ENCODE measurements at places on chromosomes 3 and 15. TPM values are rescaled to one million over a fixed set of nuclear protein-coding genes. Genes with fewer than 3 reads are reported as not detected.

DNA sequence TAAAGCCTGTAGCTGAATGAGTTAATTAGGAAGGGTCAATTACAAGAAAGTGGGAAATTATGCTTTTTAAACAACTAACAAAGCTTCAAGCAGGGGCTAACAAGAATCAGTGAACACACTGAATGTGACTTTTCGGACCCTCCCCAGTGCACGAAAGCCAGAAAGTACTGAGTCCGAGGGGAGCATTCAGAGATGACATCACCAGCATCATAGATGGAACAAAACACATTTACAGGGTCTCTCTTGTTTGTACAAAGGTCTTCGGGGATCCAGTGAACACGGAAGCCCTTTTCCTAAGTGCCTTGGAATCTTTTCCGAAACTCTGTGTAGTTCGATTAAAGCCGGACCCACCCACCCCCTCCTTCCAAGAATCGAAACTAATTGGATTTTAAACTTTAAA lies 829 bp downstream of the DCP1A start:
- H3K27ac ChIP-seq: peak overlapping the region; percentile 87
- peaks cover 43% of the 10 kb centered on the region for H3K4me1 ChIP-seq
- peaks cover 28% of the 10 kb centered on the region for H3K36me3 ChIP-seq
- no peaks in the 10 kb centered on the region for H3K27me3 ChIP-seq
- peak overlapping the region; percentile 82 for H3K4me3 ChIP-seq

GRCh38 chr3:49416867-49417266 lies 4.6 kb downstream of the TCTA start:
- no peak for DNase-seq
- H3K4me3 ChIP-seq: no peak overlapping the region
- H3K27ac ChIP-seq: peak overlapping the region; percentile 85

- H3K27me3 ChIP-seq: no peaks in the 10 kb centered on the region
- no peak overlapping the region for H3K4me3 ChIP-seq
- DNase-seq: no peak
- no peaks in the 10 kb centered on the region for H3K4me1 ChIP-seq
These were observed 391.9 kb downstream of the OCA2 start for GRCh38 chr15:27707257-27707656.

DNA sequence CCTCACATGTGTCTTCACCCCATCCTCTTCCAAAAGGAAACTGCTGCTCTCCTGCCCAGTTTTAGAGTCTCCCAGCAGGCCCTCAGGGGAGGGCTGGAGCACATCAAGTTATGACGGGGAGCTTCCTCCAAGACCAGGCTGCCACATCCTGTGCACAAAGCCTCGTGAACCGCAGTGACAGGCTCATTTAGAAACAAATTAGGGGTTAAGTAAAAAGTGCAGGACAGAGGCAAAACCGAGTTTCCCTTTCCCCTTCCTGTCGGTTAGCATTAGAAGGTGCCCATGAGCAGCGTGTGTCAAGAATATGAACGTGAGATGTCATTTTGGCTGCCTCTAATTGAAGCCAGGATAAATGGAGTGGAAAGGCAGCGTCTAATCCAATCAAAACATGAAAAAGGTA lies 199.7 kb downstream of the ARRDC4 start:
- no peak overlapping the region for H3K4me3 ChIP-seq
- no peaks in the 10 kb centered on the region for H3K4me1 ChIP-seq
- H3K36me3 ChIP-seq: no peaks in the 10 kb centered on the region
- no peak overlapping the region for H3K27ac ChIP-seq
- H3K27me3 ChIP-seq: no peaks in the 10 kb centered on the region
- DNase-seq: no peak

DNA sequence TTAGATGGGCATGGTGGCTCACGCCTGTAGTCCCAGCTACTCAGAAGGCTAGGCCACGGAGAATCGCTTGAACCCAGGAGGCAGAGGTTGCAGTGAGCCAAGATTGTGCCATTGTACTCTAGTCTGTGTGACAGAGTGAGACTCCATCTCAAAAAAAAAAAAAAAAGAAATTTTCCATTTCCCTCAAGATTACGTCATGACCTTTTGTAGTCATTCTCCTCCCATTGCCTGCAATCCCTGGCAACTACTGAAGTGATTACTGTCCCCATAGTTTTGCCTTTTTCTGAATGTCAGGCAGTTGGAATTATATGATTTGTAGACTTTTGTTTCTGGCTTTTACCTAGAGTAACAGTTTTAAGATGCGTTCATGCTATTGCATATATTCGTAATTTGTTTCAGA lies 28.0 kb downstream of the WDR76 start:
- H3K36me3 ChIP-seq: peaks cover 52% of the 10 kb centered on the region
- no peak for DNase-seq
- H3K4me3 ChIP-seq: no peak overlapping the region
- H3K27me3 ChIP-seq: no peaks in the 10 kb centered on the region

- no peak overlapping the region for H3K27ac ChIP-seq
- H3K4me1 ChIP-seq: no peaks in the 10 kb centered on the region
These were observed 40.2 kb upstream of the ZBTB20 start for GRCh38 chr3:115187149-115187757.

DNA sequence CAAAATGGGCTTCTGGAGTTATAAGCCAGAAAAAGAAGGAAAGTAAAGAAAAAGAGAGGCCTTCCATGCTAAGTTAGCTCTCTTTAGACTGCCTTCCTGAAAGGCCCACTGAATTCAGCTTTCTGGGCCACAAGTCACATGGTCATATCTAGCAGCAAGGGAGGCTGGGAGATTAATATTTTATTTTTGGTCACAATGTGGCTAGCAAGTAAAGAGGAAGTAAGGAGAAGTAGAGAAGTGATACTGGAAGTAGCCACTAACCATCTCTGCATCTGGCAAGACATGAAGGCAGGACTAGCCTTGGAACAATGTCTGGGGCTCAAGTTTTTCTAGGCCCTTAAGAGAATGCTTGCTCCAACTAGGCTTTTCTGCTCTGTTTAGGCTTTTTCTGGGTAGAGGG lies 81.8 kb upstream of the UBE2E1 start:
- no peaks in the 10 kb centered on the region for H3K27me3 ChIP-seq
- no peaks in the 10 kb centered on the region for H3K36me3 ChIP-seq
- DNase-seq: no peak
- no peak overlapping the region for H3K4me3 ChIP-seq

GRCh38 chr3:123349566-123350435 lies 99.1 kb downstream of the ADCY5 start:
- no peaks in the 10 kb centered on the region for H3K36me3 ChIP-seq
- no peak for DNase-seq
- H3K27ac ChIP-seq: peak overlapping the region; percentile 86
- H3K4me1 ChIP-seq: peaks cover 3% of the 10 kb centered on the region

GRCh38 chr3:175258763-175259162 lies 399.6 kb downstream of the NAALADL2 start:
- no peak for DNase-seq
- H3K4me3 ChIP-seq: no peak overlapping the region
- H3K27me3 ChIP-seq: no peaks in the 10 kb centered on the region
- no peaks in the 10 kb centered on the region for H3K4me1 ChIP-seq

DNA sequence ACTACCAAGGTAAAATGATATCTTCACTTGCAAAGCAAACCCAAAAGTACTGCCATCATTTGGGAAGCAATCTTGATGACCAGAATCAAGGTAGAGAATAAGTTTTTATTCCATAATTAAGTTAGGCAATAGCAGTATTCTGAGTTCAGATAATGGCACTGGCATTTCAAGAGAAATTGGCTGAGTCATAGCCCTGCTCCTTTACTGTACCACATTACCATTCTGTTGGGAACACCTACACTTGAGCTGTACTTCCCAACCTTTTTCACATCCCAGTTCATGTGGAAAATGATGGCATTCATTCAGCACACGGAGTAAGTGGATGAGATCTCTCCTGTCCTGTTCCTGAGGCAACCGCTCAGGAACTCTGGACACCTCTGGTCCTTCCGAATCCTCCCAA lies 311.6 kb upstream of the TPRG1 start:
- no peaks in the 10 kb centered on the region for H3K36me3 ChIP-seq
- peaks cover 18% of the 10 kb centered on the region for H3K4me1 ChIP-seq
- H3K27me3 ChIP-seq: no peaks in the 10 kb centered on the region
- H3K27ac ChIP-seq: no peak overlapping the region
- DNase-seq: no peak

GRCh38 chr15:91186904-91187656 lies 87.0 kb downstream of the SV2B start:
- H3K4me3 ChIP-seq: no peak overlapping the region
- no peak for DNase-seq
- no peaks in the 10 kb centered on the region for H3K27me3 ChIP-seq
- no peaks in the 10 kb centered on the region for H3K4me1 ChIP-seq

- no peak for DNase-seq
- peaks cover 100% of the 10 kb centered on the region for H3K36me3 ChIP-seq
- H3K27me3 ChIP-seq: no peaks in the 10 kb centered on the region
- no peaks in the 10 kb centered on the region for H3K4me1 ChIP-seq
These were observed 100.2 kb downstream of the SNRPN start for GRCh38 chr15:25054943-25055342.

DNA sequence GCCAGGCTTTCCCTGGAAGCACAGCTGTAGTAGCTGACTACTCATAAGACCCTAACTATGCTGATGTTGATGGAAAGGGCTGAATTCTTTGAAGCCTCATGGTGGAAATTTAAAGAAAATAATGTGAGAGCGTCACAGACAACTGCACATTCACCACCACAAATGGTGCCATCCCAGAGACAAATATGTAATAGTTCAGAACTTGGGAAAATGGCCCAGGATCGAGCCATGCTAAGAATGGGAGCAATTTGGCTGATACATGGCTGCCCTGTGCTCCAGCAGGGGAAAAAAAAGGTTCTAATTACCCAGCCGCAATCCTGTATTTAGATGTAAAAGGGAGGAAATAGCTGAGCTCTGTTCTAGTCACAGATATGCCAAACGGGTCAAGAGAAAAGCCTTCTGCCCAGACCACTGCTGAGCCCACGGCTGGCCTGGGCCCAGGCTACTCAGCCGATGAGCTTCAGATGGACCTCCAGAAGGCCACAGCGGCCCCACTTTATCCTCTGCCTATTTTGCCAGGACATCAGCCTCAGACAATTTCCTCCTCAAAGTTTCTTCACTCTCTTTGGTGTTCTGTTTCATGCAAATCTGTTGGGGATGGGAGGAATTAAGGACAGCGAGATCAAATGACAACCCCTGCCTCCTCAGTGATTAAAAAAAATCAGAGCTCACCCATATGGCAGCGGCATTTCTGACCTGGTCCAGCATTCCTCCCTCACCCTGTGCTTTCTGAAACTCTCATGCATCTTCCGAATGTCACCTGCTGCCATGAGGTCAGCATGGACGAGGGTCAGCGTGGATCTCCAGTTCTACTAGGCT lies 54.5 kb upstream of the MEX3B start:
- no peak for DNase-seq
- H3K27ac ChIP-seq: no peak overlapping the region
- no peaks in the 10 kb centered on the region for H3K36me3 ChIP-seq
- no peak overlapping the region for H3K4me3 ChIP-seq
- H3K27me3 ChIP-seq: no peaks in the 10 kb centered on the region

- H3K4me3 ChIP-seq: no peak overlapping the region
- no peak overlapping the region for H3K27ac ChIP-seq
- H3K4me1 ChIP-seq: no peaks in the 10 kb centered on the region
- peaks cover 99% of the 10 kb centered on the region for H3K36me3 ChIP-seq
These were observed 16.0 kb downstream of the SEC61A1 start for GRCh38 chr3:128068156-128068620.

- DNase-seq: no peak
- H3K4me3 ChIP-seq: no peak overlapping the region
- no peaks in the 10 kb centered on the region for H3K36me3 ChIP-seq
- no peak overlapping the region for H3K27ac ChIP-seq
- H3K4me1 ChIP-seq: no peaks in the 10 kb centered on the region
These were observed 80.6 kb downstream of the CCR1 start for GRCh38 chr3:46127503-46127902.

- no peak overlapping the region for H3K4me3 ChIP-seq
- peak; percentile 28 for DNase-seq
- H3K4me1 ChIP-seq: peaks cover 7% of the 10 kb centered on the region
- no peaks in the 10 kb centered on the region for H3K27me3 ChIP-seq
- H3K27ac ChIP-seq: no peak overlapping the region
These were observed 65.6 kb downstream of the ATP10A start for GRCh38 chr15:25797511-25797935.

DNA sequence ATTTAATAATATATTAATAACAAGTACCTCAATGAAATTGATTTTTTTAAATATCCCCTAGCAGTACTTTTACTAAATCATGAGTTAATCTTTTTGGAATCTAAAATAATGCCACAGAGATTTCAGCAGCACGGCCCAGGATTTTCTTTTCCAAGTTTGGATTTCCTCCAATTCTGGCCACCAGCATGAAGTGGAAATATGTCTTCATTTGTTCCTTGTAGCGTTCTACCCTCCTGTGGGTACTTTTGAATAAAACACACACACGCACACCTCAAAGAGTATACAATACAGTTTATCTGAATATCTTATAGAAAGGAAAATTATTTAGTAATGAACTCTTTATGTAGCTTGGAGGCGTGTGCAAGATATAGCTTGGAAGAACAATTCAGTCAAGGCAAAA lies 125.1 kb upstream of the STT3B start:
- H3K27ac ChIP-seq: no peak overlapping the region
- no peaks in the 10 kb centered on the region for H3K4me1 ChIP-seq
- H3K36me3 ChIP-seq: no peaks in the 10 kb centered on the region
- no peaks in the 10 kb centered on the region for H3K27me3 ChIP-seq
- H3K4me3 ChIP-seq: no peak overlapping the region
- no peak for DNase-seq

DNA sequence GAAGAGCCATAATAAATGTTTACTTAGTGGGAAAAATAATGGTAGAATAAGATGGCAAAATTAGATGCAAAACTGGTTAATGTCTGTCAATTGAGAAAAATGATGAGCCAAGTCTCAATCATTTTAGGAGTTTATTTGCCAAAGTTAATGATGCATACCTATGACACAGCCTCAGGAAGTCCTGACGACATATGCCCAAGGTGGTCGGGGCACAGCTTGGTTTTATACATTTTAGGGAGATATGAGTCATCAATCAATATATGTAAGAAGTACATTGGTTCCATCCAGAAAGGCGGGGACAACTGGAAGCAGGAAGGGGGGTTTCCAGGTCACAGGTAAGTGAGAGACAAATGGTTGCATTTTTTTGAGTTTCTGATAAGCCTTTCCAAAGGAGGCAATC lies 31.5 kb downstream of the CLEC3B start:
- no peaks in the 10 kb centered on the region for H3K27me3 ChIP-seq
- DNase-seq: no peak
- peak overlapping the region; percentile 68 for H3K27ac ChIP-seq
- H3K4me1 ChIP-seq: no peaks in the 10 kb centered on the region
- no peak overlapping the region for H3K4me3 ChIP-seq

Gene CDCP1
- total RNA-seq: 0.19 TPM

Gene FAM3D
- total RNA-seq: not detected

Gene ZNF662
- 5.3 TPM for total RNA-seq

Gene ZNF774
- 7.0 TPM for total RNA-seq

Gene GJD2
- not detected for total RNA-seq
